CD4-positive, alpha-beta T cell treated with Interleukin-12 subunit alpha and Interleukin-12 subunit beta, for 1 hour (primary cell): ENCODE measurements at places on chromosomes 5 and 9.

- DNase-seq = no peak
These were observed 40.0 kb downstream of the PRR16 start for GRCh38 chr5:120504057-120504456.

GRCh38 chr5:124655921-124656511 is 90.4 kb downstream of the ZNF608 start:
- DNase-seq = no peak

DNA sequence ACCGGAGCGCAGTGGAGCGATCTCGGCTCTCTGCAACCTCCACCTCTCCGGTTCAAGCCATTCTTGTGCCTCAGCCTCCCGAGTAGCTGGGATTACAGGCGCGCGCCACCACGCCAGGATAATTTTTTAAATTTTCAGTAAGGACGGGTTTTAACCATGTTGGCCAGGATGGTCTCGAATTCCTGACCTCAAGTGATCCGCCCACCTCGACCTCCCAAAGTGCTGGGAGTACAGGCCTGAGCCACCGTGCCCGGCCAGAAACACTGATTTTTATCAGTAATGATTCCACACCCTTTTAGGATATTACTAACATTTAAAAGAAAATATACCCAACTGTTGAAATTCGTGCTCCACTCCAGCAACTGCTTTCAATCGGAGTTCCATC is 464 bp upstream of the FAM151B start:
- no peak for DNase-seq

DNA sequence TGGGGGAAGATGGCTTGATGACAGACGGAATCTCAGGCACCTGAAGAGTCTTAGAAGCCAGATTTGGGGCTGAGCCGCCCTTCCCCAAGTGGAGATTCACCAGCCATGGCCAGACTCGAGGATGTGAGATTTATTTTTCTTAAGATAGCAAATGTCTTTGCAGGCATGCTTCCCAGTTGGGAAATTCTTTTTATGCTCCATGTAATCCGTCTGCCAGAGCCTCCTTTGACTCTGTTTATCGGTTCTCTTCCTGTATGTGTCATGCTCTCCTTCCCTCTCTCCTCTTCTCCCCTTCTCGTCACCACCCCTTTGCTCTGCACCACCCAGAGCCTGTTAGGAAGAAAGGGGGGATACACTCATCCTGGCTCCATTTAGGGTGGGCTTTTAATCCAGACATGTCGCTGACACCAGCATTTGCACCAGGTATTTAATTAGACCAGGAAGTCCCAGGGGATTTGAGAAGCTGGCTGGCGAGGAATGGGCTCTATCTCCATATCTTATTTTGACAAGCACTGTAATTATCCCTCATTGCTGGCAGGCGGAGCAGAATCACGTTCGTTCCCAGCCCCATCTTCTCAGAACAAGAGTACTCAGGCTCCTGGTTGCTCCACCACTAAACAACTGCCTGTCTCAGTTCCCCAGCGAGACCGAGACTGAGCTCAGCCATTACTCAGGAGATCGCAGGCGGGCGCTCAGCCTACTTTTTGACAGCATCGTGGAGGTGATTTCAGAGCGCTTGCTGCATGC is 50.9 kb downstream of the KCNIP1 start:
- DNase-seq = no peak

- no peak for DNase-seq
These were observed 180.2 kb downstream of the TRPM3 start for GRCh38 chr9:70941191-70941590.

DNA sequence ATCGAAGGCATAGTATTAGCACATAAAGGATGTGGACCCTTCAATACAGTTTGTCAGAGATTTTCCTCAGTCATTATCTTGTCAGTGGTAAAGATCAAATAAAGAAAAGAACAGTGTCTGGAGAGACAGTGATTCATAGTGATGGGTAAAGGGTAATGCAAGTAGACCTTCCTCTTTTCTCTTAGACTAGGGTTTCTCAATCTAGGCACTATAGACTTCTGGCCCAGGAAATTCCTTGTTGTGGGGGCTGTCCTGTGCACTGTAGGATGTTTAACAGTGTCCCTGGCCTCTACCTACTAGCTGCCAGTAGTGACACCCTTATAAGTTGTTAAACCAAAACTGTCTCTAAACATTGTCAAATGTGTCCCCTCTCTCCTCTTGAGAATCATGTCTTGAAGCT is 6.9 kb downstream of the CAMK4 start:
- no peak for DNase-seq

- no peak for DNase-seq
These were observed 255.2 kb downstream of the SGCD start for GRCh38 chr5:156582193-156582598.

- no peak for DNase-seq
These were observed 3.3 kb upstream of the PBX3 start for GRCh38 chr9:125743682-125744428.

DNA sequence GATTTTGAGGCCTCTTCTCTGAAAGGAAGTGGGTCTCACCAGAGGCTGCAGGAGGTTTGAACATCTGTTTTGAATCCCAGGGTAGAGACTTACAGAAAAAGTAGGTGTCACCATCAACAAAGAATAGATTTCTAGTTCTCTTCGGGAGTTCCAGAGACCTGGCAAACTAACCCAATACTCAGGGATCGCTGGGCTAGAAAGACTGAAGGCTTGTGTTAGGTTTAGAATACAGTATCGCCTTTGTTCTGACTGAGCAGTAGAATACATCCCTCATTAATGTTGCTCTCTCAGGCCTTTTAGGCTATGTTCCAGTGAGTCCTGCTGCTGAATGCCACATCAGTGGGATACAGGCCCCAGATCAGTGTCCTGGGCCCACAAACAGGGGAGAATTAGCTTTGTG is 27.2 kb downstream of the RUSC2 start:
- no peak for DNase-seq

- DNase-seq = no peak
These were observed 32.2 kb downstream of the NDUFA8 start for GRCh38 chr9:122127396-122127798.

GRCh38 chr5:113062869-113063508 is 86.4 kb downstream of the DCP2 start:
- no peak for DNase-seq
